ENCODE measurements at places on chromosomes 12 and 14.

- no peak for DNase-seq
Observed at GRCh38 chr12:122989225-122989839, 8.9 kb downstream of the ARL6IP4 start.

GRCh38 chr14:61616524-61617185 lies 78.7 kb upstream of the HIF1A start:
- peak; percentile 66 for DNase-seq

DNA sequence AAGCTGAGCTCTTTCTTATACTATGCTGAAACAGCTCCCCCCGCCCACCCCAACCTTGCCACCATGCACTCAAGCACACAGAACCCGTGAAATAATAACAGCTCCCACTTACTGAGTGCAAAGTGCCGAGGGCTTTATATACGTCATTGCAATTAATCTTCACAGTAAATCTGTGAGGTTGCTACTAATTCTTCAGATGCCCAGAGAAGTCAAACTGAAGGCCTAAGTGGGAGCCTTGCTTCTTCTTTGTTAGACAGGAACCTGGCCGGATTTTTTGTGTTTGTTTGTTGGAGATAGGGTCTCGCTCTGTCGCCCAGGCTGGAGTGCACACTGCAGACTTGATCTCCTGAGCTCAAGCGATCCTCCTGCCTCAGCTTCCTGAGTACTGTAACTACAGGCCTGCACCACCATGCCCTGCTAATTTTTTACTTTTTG lies 34.0 kb downstream of the VCPKMT start:
- DNase-seq: no peak

- DNase-seq: no peak
Observed at GRCh38 chr12:108820707-108821406, 36.5 kb downstream of the SSH1 start.

DNA sequence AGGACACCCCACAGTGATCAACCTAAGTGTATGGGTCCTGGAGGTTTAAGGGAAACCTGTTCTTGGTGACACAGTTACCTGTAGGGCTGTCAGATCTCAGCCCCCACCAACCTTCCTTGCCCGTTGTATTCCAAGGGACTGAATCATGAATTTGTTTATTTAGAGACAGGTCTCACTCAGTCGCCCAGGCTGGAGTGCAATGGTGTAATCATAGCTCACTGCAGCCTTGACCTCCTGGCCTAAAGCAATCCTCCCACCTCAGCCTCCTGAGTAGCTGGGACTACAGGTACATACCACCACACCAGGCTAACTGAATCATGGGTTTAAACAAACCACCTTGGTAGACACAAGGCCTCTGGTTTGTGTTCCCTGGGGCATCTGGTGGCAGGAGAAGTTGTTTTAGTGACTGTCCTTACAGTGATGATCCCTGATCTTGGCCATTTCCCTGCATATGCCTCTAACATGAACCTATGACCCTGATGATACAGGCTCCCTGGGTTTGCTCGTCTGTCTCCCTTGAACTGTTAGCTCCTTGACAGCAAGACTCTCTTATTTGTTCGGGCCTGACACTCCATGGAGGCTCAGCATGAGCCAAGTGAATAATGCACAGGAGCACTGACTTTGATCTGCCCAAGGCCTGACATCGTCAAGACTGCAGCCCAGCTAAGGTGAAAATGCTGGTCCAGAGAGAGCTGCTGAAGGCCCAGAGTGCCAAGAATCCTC lies 47.9 kb downstream of the PITPNM2 start:
- DNase-seq: no peak

DNA sequence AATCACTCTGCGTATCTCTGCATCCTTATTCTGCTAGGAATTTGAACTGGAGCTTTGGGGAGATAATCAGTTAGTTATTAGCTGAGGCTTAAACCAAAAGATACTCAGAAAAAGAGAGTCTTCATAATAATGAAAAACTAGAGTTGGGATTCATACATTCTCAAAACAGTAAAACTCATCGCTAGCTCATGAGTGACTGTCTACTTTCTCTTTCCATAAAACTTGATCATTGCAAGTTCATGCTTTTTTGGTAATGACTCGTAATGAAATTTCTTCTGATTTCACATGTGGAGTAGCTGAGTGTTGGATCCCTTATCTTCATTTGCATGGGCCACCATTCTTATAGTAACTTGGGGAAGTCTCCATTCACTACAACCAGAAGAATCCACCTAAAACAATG lies 397.7 kb downstream of the PDZRN4 start:
- no peak for DNase-seq

- no peak for DNase-seq
Observed at GRCh38 chr12:106235770-106236169, 12.1 kb downstream of the CKAP4 start.

DNA sequence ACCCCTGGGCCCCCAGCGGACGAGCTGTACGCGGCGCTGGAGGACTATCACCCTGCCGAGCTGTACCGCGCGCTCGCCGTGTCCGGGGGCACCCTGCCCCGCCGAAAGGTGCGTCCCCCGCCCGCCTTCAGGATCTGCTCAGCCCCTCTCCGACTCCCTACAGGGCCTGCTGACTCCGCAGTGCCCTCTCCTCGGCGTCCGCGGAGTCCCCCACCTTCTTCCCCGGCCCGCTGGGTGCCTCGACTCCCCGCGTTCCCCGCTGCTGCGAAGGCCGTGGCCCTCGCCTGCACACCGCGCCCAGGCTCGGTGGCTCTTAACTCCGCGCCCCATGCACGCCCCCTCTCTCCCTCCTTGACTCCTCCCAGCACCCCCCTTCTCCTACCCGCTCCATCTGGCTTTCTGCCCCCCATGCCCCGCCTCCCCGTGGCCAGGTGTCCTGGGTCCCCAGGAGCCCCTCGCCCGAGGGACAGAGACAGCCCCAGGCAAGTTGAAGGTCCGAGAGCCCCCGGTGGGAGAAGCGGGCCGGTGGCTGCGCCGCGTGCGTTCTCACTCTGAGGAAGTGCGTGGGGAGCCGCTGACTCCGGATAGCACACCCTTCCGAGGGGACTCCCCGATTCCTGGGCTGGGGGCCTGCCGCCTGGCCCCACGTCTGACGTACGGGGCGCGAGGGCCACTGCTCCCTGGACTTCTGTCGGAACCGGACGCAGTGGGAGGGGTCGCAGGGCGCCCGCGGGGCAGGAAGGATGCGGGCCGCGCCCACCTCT lies 594 bp downstream of the TAMALIN start:
- DNase-seq: peak; percentile 32

DNA sequence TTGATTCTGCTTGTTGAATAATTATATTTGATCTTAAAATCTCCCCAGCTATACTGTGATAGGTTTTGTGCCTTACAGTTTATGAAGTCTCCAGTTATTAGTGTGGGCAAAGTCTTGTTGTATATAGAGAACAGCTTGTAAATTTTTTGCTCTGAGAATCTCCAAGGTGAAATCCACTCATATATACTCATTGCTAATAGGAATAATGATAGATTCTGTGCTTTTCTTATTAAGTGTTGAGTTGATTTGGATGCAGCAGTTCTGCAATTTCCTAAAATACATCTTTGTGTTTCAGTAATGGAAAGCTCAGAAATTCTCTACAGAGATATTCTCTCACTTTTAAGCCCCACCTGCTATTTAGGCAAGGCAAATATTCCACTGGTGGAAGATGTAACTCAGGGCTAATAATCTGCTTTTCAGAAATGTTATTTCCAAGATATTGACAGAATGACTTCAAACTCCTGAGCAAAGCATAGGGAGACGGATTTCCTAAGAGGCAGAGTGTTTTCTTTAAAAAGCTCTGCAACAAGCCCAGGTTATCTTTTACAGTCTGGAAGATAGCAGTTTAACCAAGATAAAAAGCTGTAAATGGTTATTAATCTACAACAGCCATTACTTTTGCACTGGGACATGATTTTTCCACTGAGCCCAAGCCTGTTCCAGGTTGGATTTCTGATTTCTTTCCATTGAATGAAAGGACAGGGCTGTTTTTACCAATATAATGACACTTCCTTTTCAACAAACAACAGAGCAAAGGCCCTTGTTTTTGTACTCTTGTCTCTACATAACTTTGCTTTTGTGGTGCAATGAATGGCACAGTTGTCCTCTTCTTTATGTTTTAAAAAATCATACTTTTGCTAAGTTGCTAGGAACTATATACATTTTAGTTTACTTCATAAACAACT lies 239.9 kb upstream of the ATP2B1 start:
- no peak for DNase-seq

DNA sequence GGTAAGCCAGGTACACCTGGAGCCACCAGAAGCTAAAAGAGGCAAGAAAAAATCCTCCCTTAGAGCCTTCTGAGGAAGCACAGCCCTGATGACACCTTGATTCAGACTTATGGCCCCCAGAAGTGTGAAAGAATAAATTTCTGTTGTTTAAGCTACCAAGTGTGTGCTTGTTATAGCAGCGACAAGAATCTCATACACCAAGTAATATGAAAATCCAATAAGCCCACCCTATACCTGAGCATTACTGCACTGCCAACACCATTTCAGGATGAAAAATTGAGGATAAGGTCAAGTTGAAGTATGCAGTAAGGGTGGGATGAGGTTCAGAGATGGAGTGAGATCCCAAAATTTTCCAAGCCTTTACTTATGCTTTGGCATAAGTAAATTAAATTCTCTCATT lies 163.6 kb upstream of the CCDC196 start:
- DNase-seq: no peak

DNA sequence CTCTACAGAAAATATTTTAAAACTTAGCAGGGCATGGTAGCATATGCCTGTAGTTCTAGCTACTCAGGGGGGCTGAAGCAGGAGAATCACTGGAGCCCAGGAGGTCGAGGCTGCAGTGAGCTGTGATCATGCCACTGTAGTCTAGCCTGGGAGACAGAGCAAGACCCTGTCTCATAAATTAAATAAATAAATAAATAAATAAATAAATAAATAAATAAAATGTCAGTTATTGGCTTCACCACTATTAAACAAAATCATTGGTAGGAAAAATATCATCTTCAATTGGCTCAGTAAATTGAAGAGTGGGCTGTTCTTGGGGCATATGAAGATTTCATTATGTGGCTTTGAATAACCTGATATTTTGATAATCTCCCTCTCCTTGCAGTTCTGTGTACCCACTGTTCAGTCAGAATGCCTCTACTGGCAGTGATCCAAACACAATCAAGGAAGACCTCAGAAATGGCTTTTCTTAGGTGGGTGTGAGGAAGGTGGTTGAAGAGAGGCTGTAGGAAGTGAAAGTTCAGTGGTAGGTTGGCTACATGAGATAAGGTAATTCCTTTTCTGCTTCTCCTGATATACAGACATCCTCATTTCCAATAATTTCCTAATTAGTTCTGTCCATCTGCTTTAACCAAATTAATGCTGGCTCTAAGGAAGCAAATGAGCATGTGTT lies 175.8 kb downstream of the MSRB3 start:
- DNase-seq: no peak

Measured in adipocyte (in vitro differentiated cells).